ENCODE measurements at places on chromosomes 16 and 17.

DNA sequence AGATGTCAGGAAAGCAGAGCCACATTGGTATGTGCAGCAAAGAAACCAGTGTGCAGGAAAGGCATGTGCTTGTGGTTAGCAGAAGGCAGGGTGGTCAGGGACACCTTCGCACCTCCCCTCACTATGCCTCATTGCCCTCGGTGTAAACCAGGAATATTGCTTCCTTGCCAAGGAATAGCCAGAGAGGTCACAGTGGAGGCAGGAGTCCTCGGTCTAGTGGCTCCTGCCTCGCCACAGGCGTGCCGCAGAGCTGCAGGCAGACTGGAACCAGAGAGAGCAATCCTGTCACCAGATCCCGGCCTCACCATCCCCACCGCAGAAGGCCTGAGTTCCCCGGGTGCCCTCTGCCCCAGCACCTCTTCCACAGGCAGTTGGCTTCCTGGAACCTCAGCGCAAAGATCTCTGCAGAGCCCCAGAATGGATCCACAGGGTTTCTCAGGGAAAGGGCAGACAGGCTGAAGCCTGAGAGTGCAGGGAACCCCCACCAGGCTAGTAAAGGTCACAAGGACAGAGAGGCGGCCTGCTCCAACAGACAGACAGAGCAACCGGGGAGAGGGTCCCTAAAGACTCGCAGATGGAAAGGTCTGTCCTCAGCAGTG lies 21.6 kb downstream of the CCDC182 start:
- DNase-seq, result no peak

DNA sequence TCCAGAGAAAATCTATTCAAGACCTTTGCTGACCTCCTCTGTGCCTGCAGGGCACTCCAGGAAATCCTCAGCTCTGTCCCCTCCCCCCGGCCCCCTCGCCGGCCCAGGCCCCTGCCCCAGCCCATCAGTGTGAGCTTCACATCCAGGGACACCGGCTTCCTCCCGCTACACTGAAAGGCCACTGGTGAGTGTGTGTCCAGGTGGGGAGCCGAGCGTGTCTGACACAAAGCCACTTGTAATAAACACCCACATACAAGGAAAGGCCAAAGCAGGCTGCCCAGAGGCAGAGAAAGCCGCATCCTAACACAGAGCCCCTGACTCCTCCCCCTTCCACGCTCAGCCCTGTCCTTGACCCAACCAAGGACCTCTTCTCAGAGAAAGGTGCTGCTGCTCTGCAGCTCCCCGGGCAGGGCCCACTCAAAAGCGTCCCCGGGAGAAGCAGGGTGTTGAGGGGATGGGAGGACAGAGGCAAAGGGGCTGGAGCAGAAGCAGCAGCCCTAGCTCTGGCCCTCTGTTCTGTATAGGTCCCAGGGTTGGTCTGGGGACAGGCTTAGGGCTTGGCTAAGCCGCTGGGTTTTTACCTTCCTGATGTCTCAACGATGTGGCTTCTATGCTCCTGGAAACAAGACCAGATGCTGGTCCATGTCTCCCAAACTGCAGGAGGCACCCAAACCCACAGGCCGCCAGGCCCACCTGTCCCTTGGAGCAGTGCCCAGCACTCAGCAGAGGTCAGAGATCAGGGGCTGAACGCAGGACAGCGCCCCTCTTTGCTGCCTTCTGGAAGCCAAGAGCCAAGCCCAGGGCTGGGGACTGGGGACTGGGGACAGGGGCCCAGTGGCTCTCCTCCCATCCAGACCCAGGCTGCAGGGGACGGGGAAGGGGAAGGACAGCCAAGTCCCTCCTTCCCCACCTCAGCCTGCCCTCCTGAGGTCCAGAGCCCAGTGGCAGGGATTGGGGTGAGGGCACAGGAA lies 15.3 kb downstream of the MNT start:
- DNase-seq, result no peak

DNA sequence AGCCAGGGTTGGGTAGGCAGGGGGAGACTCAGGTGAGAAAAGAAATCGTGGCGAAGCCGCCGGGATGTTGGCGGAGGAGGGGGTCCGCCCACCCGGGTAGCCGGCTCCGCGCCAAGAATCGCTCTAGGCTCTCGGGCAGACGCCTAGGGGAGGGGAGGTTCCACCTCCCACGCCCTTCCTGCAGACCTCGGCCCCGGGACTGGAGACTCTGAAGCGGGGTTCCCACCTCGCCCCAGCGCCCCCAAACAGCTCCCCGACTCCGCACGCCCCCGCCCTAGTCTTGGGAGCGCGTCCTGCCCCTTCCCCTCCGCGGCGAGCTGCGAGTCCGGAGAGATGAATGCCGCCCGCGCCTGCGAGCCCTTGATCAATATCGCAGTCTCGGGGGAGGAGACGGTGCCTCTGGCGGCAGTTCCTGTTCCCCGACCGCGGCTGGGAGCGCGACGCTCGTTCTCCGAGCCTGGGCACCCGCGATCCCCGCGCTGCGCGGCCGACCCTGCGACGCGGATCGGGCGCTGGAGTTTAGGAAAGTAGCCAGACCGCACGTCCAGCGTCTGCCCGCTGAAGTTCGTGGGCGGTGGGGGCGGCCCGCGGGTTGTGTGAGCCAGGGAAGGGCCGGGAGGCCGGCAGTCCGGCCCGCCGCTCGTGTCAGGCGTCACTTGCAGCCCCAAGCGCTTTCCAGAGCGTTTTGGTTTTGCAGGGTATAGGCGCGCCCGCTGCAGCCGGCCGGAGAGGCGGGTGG lies 790 bp downstream of the CRHR1 start:
- DNase-seq, result peak; percentile 31

- no peak for DNase-seq
These were observed 6.8 kb downstream of the ZNF267 start for GRCh38 chr16:31880322-31880979.

- no peak for DNase-seq
These were observed 223.3 kb downstream of the IRX3 start for GRCh38 chr16:54063279-54063773.

DNA sequence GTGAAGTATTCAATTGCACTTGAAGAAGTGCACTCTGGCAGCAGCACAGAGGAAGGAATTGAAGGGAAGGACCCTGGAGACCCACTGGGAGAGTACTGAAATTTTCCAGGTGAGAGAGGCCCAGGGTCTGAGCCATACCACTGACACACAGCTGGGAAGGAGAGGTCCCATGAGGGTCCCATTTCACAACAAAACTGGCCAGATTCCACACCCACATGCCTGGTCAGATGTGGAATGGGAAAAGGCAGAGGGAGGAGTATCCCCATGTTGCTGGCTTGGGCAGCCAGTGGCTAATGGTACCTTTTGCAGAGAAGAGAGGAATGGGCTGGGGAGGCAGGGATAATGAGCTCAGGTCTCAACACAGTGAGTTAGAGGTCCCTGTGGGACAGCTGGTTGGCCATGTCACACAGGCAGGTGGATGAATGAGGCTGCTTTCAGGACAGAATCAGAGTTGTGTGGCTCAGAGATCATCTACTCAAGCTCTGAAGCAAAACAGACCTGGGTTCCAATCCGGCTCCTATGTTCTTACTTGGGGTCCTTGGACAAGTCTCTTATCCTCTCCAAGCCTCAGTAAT lies 26.2 kb upstream of the NGFR start:
- DNase-seq, result no peak

DNA sequence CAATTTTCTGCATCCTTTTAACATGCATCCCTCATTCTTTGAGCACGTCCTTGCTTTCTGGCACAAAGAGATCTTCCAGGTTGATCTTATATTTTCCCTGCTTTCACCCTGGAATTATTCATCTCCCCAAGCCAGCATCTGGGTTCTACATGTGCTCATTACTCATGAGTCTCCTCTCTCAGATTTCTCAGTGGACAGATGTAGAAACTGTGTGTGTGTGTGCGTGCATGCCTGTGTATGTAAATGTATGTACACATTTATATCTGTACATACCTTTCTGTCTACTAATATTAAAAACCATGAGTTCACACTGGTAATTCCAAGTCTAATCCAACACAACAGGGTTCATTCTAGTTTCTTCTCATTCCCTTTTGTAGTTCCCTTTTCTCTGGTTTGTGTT lies 41.9 kb upstream of the NSRP1 start:
- no peak for DNase-seq
